ENCODE measurements at places on chromosomes 7 and 10.

GRCh38 chr10:118397391-118397790, 55.3 kb upstream of the FAM204A start:
- H3K27ac ChIP-seq, result no peak overlapping the region
- no peak for DNase-seq
- no peaks in the 10 kb centered on the region for H3K27me3 ChIP-seq
- peaks cover 15% of the 10 kb centered on the region for H3K4me1 ChIP-seq
- no peak overlapping the region for H3K4me3 ChIP-seq
- H3K36me3 ChIP-seq, result no peaks in the 10 kb centered on the region

- peak; percentile 42 for DNase-seq
- peaks cover 20% of the 10 kb centered on the region for H3K27me3 ChIP-seq
- H3K4me1 ChIP-seq, result no peaks in the 10 kb centered on the region
- peak within 1 kb of the TSS; percentile 67 for H3K4me3 ChIP-seq
- H3K36me3 ChIP-seq, result no peaks in the 10 kb centered on the region
Observed at GRCh38 chr7:954330-955238, at the start of gene ADAP1. Gene ADAP1, minus strand, starts transcription at chr7:954680. Its CDS starts 203 bp downstream, at chr7:954477.

DNA sequence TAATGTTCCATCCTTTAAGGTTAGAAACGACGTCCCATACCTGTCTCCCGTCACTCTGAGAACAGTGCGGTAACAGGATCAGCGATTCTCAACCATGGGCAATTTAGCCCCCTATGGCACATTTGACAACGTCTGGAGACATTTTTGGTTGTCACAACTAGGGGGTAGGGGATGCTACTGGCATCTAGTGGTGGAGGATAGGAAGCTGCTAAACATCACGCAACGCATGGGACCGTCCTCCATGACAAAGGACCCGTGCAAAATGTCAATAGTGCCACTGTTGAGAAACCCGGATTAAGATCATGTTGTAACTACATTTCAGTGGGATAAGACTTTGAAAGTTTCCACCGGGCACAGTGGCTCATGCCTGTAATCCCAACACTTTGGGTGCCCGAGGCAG, 5.0 kb upstream of the PAXIP1 start:
- DNase-seq, result peak; percentile 39
- H3K36me3 ChIP-seq, result no peaks in the 10 kb centered on the region
- no peak overlapping the region for H3K27ac ChIP-seq
- H3K4me1 ChIP-seq, result peaks cover 20% of the 10 kb centered on the region
- no peak overlapping the region for H3K4me3 ChIP-seq

DNA sequence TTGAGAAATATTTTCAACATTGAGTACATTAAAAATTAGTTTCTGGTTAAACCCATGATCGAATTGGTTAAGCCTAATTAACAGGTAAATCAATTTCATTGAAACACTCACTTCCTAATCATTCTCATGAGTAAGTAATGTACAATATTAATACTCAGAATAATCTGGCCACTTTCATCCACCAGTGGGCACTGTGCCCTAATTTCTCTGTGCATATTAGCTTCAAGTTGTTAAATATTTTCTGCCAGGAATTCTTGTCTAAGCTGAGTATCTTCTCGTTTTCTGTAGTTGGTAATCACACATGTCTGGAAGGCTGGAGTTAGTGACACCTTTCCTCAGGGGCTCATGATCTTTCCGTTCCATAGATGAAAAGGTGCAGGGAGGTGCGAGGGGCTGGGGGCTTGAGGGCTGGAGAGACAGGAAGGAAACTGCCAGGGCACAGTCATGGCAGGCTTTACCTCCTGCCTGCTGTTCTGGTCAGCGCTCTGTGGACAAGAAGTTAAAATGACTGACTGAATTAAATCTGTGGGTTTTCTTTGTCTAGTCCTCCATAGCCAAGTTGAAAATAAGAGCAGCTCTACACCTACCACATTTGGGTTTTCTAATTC, 71.9 kb downstream of the WIPF3 start:
- no peaks in the 10 kb centered on the region for H3K36me3 ChIP-seq
- H3K27me3 ChIP-seq, result no peaks in the 10 kb centered on the region
- no peak for DNase-seq
- H3K4me3 ChIP-seq, result no peak overlapping the region
- peaks cover 17% of the 10 kb centered on the region for H3K4me1 ChIP-seq
- H3K27ac ChIP-seq, result no peak overlapping the region

- no peak for DNase-seq
- peaks cover 3% of the 10 kb centered on the region for H3K27me3 ChIP-seq
- H3K4me3 ChIP-seq, result no peak overlapping the region
- no peaks in the 10 kb centered on the region for H3K4me1 ChIP-seq
Observed at GRCh38 chr10:78687626-78688025, 381.1 kb upstream of the ZMIZ1 start.

Data from WTC11 (cell line).